ENCODE measurements at places on chromosomes 3 and 15.

DNA sequence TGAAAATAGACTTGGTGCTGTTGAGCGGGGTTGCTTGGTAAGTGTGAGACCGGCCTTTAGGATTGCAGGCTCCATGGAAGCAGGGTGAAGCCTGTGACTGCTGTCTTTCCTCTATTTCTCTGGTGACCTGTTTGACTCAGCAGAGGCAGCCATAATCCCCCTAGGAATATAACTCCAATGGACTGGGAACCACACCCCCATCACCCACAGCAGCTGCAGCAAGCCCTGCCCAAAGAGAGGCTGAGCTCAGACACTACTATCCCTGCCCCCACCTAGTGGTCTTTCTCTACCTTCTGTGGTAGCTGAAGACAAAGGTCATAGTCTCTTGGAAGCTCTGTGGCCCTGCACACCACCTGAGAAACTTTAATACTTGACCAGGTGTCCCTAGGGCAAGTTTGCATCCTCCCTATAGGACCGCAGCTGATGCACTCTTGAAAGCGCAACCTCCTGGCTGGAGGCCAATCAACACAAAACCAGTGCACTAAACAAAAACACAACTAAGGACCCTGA, 133.6 kb upstream of the MRPL3 start:
- DNase-seq, result no peak

GRCh38 chr15:80966431-80967197, 23.0 kb downstream of the MESD start:
- DNase-seq, result no peak

DNA sequence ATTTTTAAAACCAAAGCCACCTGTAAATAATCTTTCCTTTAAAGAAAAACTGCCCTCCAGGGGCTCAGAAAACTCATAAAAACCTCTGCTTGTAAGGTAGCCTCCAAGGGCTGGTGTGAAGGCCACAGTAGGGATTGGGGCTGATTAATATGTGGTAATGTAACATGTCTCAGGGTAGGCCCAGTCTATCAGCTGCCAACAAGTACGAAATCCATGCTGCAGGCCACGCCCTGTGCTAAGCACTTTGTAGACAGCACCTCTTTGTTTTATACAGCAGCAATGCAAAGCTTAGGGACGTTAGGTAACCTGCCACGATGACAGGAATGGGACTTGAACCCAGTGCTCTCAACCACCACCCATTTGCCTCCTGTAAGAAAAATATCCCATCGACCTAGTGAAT, 65.6 kb upstream of the PRICKLE2 start:
- DNase-seq, result no peak

GRCh38 chr3:64647825-64648224, 40.0 kb downstream of the ADAMTS9 start:
- no peak for DNase-seq

- no peak for DNase-seq
These were observed 151.4 kb downstream of the RPLP1 start for GRCh38 chr15:69604072-69604411.

GRCh38 chr15:70088887-70089691, 8.6 kb downstream of the TLE3 start:
- DNase-seq, result no peak

GRCh38 chr3:167361306-167361705, 18.8 kb downstream of the ZBBX start:
- DNase-seq, result no peak

GRCh38 chr3:184812662-184813042, 686 bp downstream of the VPS8 start:
- no peak for DNase-seq

DNA sequence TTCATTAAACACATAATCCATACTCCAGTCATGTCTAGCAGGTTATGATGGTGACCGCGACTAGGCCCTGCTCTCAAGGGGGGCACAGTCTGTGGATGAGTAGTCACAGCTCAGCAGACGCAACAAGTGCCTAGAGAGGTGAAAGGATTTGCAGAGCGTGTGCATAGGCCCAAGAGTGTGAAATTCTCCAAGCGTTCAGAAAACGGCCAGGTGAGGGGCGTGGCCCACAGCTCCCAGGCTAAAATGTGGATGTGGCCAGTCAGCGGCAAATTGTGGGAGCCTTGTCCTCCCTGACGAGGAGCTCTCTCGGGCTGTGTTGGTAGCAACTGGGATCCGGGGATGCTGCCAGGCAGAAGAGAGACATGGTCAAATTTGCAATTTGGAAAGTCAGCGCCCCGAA, 46.4 kb upstream of the TSEN2 start:
- no peak for DNase-seq

GRCh38 chr3:71562938-71563337, 20.6 kb downstream of the FOXP1 start:
- no peak for DNase-seq

DNA sequence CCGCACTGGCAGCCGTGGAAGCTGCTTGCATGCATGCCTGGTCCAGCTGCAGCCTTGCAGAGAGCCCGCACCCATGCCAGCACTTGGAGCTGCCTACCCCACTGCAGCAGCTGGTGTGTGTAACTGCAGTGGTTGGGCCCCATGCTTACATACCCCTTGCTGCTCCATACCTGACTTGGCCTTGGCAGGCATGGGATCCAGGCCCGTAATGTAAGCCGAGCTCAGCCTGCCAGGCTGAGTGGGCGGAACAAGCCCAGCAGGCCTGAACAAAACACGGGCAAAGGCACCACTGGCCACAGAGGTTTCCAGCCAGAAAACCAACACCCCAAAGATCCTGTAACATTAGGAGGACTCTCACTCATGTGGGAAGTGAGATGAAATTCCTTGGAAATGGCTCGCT, 48.3 kb downstream of the SLC6A20 start:
- no peak for DNase-seq

DNA sequence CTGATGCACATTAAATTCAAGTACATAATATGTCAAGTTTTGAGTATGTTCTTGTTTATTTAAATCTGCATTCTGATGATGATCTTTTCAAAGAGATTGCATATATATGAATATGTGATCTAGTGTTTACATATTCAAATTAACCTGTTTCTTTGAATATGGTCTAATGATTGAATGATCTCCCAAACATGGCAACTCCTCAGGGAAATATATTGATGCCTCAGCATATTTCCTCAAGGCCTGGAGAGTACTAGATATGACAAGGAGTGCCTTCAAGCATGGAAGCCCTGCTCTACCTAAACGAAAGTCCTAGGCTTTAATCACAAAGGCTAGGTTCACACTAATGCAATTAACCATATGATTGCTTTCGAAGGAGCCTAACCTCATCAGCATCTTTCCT, 532.8 kb downstream of the ZIC1 start:
- no peak for DNase-seq

- no peak for DNase-seq
These were observed 15.0 kb downstream of the SEMA3G start for GRCh38 chr3:52429779-52430415.

DNA sequence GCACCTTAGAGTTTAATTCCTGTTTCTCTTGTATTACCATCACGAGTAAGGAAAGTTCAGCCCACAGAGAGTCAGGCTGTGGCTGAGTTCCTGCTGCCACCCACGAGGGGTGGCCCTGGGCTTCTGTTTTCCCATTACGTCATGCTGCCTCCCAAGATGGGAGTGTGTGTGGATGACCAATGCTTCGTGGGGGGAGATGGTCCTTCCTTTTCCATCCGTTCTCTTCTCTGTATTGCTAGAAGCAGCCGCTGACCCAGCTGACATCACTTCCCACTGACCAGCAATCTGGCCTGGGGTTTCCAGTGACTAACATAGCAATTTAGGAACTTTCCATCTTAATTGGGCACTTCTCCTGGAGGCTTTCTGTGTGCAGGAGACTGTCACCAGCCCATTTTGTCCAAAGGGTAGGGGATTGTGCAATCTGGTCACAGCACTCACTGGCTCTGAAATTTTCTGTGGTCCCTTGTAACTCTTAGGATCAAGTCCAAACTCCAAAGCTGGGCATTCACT, 9.3 kb downstream of the IRAK2 start:
- DNase-seq, result no peak

DNA sequence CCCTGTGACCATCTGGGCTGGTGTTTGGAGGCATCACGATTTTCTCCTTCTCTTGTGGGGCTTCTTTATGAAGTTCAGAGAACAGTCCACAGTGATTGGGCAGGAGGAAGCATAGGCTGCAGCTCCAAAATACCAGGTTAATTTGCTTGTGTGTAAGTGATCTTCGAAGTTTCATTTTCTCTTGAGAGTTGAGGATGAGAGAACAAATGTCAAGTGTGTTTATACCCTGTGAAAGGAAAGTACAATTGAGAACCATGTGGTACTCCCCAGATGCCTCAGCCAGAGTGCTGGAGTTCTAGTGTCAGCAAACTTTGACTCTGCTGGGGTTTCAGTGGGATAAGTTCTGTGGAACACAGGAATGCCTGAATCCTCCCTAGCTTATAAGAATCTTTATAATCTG, 357.1 kb upstream of the CFAP20DC start:
- DNase-seq, result no peak

GRCh38 chr3:19931180-19931692, 2.8 kb downstream of the EFHB start:
- DNase-seq, result no peak

- DNase-seq, result no peak
These were observed 140.1 kb downstream of the SMAD6 start for GRCh38 chr15:66841953-66842681.

- DNase-seq, result no peak
These were observed 69.2 kb downstream of the RORA start for GRCh38 chr15:61159901-61160300.

- no peak for DNase-seq
These were observed 424.3 kb downstream of the ROBO2 start for GRCh38 chr3:77464111-77464688.

DNA sequence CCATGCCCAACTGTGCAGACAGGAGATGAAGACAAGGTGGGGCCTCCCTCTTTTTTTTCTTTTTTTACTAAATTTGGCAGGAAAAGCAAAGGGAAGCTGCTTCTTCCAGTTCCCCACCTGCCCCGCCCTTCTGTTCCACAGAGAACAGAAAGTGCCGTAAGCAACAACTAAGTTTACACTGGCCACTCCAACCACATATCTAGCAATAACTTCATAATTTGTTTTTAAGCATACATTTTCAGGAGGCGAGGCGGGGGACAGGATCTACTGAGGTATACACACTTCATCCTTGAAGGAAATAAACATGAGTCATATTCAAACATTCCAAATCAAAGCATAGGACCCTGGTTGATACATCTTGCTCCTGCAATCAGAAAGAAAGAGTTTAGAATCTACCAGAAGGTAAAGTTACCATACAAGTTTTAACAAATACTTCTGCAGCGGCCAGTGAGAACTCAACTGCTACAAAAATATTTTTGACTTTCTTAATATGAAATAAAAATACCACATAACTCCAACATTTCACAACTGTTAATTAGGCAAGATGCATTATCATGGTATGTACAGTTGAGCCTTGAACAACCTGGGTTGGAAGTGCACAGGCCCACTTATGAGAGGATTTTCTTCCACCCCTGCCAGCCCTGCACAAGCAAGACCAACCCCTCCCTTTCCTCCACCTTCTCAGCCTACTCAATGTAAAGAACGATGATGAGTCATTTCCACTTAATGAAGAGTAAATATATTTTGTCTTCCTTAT, 50.7 kb downstream of the FOXP1 start:
- DNase-seq, result no peak

GRCh38 chr3:142656575-142656974, 60.4 kb downstream of the PLS1 start:
- no peak for DNase-seq

DNA sequence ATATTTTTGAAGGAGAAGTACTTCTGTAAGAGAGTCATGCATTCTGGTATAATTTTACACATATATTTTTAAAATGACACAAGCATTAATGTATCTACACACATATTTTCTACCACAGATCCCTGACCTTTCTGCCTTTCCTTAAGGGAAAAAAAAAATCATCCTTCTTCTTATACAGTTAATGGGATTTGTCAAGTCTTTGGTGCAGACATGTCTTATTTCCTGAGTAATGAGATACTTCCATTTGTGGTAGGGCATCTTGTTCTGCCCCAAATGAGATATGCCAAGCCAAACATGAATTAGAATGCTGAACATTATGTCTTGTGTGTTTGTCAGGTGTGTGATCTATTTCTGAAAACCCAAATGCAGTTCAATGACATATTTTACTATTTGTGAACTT, 329.9 kb downstream of the RBMS3 start:
- DNase-seq, result no peak

DNA sequence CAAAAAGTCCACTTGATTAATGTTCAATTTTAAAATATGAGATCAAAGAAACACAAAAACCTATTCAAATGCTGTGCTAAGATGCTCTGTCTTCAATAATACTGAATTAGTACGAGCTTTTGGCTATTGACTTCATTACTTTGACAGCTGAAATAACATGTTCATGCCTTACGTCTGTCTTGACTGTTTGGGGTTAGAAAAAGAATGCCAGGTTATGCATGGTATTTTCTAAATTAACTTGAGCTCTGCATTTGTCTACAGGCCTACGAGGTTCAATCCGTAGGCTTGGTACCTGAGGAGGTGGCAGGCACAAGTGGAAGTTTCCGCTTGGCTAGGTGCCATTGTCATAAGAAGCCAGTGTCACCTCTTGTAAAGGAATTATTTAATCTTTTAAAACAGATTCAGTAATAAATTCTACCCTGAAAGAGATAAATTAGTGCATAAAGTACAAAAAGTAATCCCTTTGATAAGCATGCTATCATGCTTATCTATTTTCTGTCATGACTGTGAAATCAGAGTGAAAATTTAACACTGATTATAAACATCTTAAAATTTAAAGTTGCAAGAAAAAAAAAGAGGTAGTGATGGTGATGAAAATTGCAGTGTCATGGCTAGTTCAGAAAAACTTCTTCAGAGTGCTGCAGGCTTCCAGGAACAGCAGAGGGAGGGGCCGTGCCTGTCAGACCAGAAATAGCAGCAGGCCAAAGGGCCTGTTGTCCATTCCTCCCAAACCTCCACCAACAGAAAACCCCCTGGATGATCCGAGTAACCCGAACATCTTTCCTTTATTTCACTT, 115.7 kb downstream of the ARRDC4 start:
- DNase-seq, result no peak

DNA sequence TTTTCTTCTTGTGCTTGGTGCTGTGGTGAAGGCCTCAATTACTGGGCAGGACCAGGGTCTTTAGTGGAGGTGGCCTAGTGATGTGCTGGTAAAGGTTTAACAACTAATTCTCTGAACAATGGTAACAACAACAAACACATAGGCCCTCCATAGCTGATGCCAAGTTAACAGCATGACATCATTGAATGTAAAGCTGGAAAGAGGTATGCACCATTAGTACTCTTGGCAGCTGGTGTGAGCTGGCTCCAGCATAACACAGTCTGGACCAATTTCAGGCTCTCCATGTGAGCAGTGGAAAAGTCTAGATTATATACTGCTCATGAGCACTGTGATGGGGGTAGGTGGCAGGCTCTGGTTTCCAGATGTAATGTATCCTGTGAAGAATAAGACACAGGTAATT, 61.8 kb downstream of the SLC7A14 start:
- no peak for DNase-seq
